ENCODE measurements at places on chromosomes 6 and 20. TPM values are rescaled to one million over a fixed set of nuclear protein-coding genes. Genes with fewer than 3 reads are reported as not detected.

GRCh38 chr6:35247642-35248231 lies 11.8 kb upstream of the ZNF76 start:
- no peak for DNase-seq

The C6orf15 gene
- polyA plus RNA-seq = not detected

DNA sequence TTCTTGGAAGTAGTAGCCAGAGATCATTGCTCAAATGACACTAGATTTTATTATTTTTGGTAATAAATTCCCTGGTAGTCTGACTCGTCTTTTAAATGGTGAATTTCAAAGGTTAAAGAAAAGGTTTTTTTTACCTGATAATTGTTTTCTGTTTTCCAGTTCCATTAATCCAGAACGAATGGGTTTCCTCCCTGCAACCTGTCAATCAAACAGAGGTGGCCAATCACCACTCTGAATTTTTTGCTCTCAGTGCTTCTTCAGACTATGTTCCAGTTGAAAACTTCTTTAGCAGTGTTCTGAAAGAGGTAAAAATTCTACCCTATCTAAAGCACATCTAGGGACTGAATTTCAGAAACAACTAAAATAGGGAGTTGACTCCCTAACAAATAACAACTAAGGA lies 73.8 kb downstream of the PHIP start:
- DNase-seq = no peak

The LTA gene
- polyA plus RNA-seq = 0.33 TPM

DNA sequence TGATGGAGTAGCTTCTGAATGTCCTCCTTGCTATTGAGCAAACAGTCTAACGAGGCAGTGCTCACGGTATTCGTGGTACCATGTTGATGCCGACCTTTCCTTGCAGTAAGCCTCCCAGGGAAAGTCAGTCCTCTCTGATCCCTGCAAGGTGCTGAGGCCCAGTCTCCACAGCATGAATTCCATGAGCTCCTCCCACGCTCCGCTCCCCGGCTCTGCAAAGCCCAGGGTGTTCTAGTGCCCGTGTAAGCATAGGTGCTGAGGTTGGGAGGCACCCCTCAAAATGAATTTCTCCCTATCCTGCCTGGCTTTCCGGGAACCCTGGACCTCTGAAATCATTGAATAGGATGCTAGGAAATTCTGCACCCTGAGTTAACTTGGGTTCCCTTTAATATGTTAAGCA lies 251.0 kb downstream of the TAF4 start:
- DNase-seq = no peak

DNA sequence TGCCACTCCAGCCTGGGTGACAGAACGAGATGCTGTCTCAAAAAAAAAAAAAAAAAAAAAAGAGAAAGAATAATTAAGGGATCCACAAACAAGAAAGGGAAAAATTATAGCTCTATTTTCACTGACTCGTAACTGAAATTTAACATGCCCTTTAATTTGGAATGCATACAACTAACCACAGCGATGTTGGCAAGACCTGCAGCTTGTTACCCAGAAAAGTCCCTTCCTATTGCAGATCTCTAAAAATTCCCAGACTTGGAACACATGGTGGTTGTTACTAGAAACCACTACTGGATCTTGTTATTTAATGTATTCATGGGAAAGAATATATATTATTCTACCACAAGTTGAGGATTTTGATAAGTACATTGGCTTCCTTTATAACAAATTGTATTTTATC lies 27.8 kb upstream of the SMIM28 start:
- no peak for DNase-seq

DNA sequence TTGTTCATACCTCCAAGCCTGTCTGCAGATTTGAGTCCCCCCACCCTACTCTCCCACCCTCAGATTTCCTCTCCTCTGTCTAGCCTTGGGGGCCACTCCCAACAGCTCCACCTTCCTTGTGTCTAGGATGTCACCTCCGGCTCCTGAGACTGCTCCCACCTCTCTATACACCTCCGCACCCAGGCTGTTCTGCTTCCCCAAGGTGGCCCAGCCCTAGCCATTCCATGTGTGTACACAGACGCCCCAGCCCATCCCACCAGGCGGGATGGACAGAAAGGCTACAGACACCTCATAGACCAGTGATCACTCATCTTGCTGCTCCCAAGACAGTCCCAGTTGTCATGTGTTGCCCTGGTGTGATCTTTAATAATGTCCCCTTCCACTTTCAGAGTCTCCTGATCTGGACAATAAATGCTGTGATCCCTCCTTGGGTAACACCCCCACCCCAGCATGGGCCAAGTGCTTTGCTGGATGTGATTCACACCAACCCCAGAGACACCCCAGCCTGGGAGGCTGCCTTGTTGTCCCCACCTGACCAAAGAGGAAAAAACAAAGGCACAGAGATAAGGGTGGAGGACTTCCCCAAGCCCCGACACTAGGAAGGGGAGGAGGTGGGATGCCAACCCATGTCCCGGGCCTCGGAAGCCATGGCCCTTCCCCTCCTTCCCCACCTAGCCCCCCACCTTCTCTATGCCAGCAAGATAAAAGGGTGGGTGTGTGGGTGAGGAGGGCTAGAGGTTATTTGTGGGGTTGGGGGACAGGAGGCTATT lies 36.1 kb downstream of the MDFI start:
- DNase-seq = no peak

GRCh38 chr20:3681352-3681930 lies 369 bp downstream of the ADAM33 start:
- DNase-seq = no peak

DNA sequence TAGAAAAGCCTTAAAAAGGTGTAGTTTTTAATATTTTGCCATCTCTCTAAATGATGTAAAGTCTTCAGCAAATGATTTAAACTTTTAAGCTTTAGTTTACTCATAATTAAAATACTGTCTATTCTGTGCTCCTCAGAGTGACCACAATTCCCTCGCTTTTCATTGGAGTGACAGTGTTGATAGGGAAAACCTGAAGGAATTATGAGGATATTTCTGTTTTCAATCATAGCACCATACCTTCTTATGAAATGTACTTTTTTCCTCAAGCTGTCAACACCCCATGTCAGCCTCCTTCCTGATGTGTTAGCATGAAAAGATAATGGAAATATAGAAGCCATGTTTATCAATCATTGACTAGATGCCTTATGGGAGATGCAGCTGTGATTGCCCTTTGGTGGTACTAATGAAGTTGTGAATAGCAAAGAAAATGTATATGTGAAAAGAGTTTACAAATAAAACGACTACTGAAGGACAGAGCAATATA lies 145.4 kb upstream of the EYS start:
- no peak for DNase-seq

The TRIM10 gene
- 0.68 TPM for polyA plus RNA-seq

The LGSN gene
- polyA plus RNA-seq = 0.96 TPM

DNA sequence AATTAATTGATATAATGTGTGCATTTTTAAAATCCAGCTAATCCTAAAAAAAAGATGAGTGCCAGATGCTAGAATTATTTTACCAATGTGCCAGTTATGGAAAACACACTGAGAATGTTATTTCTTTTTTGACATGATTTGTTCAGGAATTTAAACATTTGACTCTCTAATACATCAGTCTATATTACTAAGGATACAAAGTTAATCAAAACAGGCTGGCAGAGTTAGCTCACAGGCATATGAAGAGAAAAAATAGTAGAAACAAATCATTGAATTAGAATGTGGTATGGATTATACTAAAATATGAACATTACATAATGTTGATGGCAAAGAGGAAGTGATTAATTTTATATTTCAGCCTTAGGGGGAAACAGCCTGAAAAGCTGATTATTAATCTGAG lies 368.3 kb upstream of the GJE1 start:
- no peak for DNase-seq

- no peak for DNase-seq
These were observed 865 bp upstream of the DAAM2 start for GRCh38 chr6:39791311-39791710.

GRCh38 chr6:111105578-111105977 lies 18.3 kb downstream of the SLC16A10 start:
- DNase-seq = no peak

GRCh38 chr20:47623206-47623605 lies 121.5 kb downstream of the NCOA3 start:
- no peak for DNase-seq

DNA sequence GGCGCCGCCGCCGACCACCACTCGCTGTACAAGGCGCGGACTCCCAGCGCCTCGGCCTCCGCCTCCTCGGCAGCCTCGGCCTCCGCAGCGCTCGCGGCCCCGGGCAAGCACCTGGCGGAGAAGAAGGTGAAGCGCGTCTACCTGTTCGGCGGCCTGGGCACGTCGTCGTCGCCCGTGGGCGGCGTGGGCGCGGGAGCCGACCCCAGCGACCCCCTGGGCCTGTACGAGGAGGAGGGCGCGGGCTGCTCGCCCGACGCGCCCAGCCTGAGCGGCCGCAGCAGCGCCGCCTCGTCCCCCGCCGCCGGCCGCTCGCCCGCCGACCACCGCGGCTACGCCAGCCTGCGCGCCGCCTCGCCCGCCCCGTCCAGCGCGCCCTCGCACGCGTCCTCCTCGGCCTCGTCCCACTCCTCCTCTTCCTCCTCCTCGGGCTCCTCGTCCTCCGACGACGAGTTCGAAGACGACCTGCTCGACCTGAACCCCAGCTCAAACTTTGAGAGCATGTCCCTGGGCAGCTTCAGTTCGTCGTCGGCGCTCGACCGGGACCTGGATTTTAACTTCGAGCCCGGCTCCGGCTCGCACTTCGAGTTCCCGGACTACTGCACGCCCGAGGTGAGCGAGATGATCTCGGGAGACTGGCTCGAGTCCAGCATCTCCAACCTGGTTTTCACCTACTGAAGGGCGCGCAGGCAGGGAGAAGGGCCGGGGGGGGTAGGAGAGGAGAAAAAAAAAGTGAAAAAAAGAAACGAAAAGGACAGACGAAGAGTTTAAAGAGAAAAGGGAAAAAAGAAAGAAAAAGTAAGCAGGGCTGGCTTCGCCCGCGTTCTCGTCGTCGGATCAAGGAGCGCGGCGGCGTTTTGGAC lies 2.0 kb downstream of the SOX4 start:
- DNase-seq = no peak

The PLAGL2 gene
- polyA plus RNA-seq = 21.7 TPM

The GABRR1 gene
- 0.95 TPM for polyA plus RNA-seq

- no peak for DNase-seq
These were observed 28.1 kb upstream of the PAQR8 start for GRCh38 chr6:52333840-52334200.

GRCh38 chr20:40813708-40814630 lies 124.9 kb upstream of the MAFB start:
- no peak for DNase-seq

The PPIL6 gene
- 19.1 TPM for polyA plus RNA-seq

GRCh38 chr6:145294942-145295341 lies 440.4 kb downstream of the EPM2A start:
- no peak for DNase-seq

DNA sequence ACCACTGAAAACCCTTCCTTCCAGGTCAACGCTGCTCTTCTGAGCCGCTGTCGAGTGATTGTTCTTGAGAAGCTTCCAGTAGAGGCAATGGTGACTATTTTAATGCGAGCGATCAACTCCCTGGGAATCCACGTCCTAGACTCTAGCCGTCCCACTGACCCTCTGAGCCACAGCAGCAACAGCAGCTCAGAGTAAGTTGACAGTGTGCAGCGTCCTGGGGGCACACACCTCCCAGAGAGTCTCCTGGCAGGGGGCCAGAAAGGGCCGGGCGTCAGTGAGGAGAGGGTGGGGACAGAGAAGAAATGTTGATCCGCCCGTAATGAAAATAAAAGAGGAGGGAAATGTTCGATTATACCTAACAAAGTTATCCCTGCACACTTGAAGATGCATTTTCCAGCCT lies 5.0 kb downstream of the WRNIP1 start:
- DNase-seq = no peak

The DYNLT1 gene
- 170 TPM for polyA plus RNA-seq

- DNase-seq = no peak
These were observed 187.0 kb downstream of the PLCB1 start for GRCh38 chr20:8318965-8319625.

The PRR18 gene
- 0.45 TPM for polyA plus RNA-seq

The BCAS1 gene
- 2.5 TPM for polyA plus RNA-seq

GRCh38 chr6:39341937-39342336 lies 19.4 kb upstream of the KCNK16 start:
- no peak for DNase-seq

Data from renal cortex interstitium (tissue), 15 donors.